ENCODE measurements at places on chromosomes 2 and 18. TPM values are rescaled to one million over a fixed set of nuclear protein-coding genes. Genes with fewer than 3 reads are reported as not detected.

The TACR1 gene
- not detected for total RNA-seq

The PAX8 gene
- 0.37 TPM for total RNA-seq

The SNTG2 gene
- total RNA-seq = not detected

The TBR1 gene
- total RNA-seq = not detected

The WDCP gene
- 8.7 TPM for total RNA-seq

The DES gene
- total RNA-seq = 5.6 TPM

All from right lobe of liver (tissue), 6 donors.